ENCODE measurements at places on chromosomes 13 and 19. TPM values are rescaled to one million over a fixed set of nuclear protein-coding genes. Genes with fewer than 3 reads are reported as not detected.

GRCh38 chr19:4640247-4641000 lies 1.1 kb downstream of the TNFAIP8L1 start:
- no peak for DNase-seq
- peak overlapping the region; percentile 58 for H3K4me3 ChIP-seq
- H3K36me3 ChIP-seq: no peaks in the 10 kb centered on the region
- H3K4me1 ChIP-seq: peaks cover 38% of the 10 kb centered on the region

GRCh38 chr13:61052175-61052574 lies 363.5 kb downstream of the PCDH20 start:
- no peak overlapping the region for H3K27ac ChIP-seq
- no peaks in the 10 kb centered on the region for H3K36me3 ChIP-seq
- DNase-seq: no peak
- H3K27me3 ChIP-seq: no peaks in the 10 kb centered on the region
- H3K4me1 ChIP-seq: no peaks in the 10 kb centered on the region

DNA sequence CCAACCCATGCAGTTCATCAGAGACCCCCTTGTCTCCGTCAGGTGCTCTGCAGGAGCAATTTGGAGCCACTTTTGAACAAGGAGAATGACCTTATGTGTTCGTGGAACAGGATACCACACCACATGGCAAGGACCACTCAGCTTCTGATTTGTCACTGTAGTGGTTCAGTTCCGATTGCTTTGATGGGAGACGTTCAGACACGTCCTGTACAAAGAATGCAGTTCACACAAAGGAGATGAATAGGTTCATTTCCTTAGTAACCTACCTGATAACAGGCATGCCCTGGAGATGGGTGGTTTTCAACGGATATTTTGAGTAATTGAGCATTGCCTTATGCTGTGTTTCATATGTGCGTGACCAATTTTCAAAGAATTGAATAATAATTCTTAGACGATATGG lies 17.2 kb downstream of the FGF9 start:
- H3K36me3 ChIP-seq: no peaks in the 10 kb centered on the region
- H3K4me3 ChIP-seq: no peak overlapping the region
- DNase-seq: no peak
- H3K4me1 ChIP-seq: peaks cover 9% of the 10 kb centered on the region

GRCh38 chr19:41796901-41797300 lies 514 bp downstream of the CEACAM3 start:
- no peak for DNase-seq
- no peak overlapping the region for H3K4me3 ChIP-seq
- H3K36me3 ChIP-seq: no peaks in the 10 kb centered on the region
- no peak overlapping the region for H3K27ac ChIP-seq
- H3K27me3 ChIP-seq: peaks cover 15% of the 10 kb centered on the region

The NLRP11 gene
- total RNA-seq: not detected

DNA sequence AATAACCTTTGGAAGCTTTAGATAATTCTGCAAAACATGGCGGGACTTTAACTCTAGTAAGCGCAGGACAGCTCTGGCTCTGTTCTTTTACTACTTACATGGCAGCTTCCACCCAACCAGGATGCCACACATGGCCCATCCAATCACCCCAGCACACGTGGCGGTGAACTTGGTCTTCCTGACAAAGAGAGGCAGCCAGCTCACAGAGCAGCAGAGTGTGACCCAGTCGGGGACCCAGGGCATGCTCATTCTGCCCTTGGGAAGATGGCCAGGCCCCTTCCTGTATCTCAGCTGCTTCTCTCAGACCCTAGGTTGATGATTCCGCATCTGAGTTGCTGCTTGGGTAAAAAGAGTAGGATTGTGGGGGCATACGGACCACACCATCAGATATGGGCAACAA lies 172.1 kb downstream of the USP12 start:
- H3K4me1 ChIP-seq: peaks cover 11% of the 10 kb centered on the region
- no peaks in the 10 kb centered on the region for H3K27me3 ChIP-seq
- no peak overlapping the region for H3K27ac ChIP-seq
- H3K4me3 ChIP-seq: no peak overlapping the region

The ZNF880 gene
- 30.6 TPM for total RNA-seq

DNA sequence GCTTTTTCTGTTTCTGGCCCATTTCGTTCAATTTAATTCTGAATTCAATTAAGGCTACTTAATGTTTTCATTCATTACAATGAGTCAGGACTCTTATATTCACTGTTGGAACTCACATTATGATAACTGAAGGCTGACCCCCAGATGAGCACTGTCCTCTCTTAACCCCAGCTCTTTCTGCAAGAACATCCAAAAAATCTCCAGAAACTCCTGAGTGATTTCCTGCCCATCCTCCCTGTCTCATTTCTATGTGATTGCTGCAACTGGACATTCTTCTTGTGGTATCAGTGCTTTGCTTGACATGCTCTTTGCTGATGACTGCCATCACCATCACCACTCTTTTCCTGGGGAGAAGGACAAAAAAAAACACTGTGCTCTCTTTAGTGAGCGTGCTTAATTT lies 240.3 kb downstream of the SPRY2 start:
- no peak overlapping the region for H3K27ac ChIP-seq
- H3K27me3 ChIP-seq: no peaks in the 10 kb centered on the region
- no peak overlapping the region for H3K4me3 ChIP-seq
- H3K4me1 ChIP-seq: no peaks in the 10 kb centered on the region
- DNase-seq: no peak

DNA sequence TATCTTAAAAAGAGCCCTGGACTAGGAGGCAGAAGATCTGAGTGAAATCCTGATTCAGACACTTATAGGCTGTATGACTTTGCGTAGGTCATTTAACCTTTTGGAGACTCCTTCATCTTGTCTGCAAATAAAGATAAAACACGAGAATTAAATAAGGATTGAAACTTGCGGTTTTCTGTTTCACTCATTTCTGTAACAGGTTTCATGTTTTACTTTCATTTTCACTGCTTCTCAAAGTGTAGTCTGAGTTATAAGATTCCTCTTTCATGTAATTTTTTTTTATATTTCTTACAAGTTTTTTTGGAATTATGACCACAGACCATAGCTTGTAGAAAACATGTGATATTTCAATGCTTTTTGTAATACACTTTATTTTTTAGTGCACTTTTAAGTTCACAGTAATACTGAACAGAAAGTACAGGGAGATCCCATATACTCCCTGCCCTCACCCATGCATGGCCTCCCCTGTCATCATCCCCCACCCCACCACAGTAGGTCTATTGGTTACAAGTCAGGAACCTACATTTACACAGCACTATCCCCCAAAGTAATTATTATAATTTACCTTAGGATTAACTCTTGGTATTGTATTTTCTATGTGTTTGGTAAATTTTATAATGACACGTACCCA lies 174.6 kb downstream of the ITGBL1 start:
- H3K27ac ChIP-seq: no peak overlapping the region
- H3K4me1 ChIP-seq: no peaks in the 10 kb centered on the region
- no peaks in the 10 kb centered on the region for H3K36me3 ChIP-seq
- H3K27me3 ChIP-seq: no peaks in the 10 kb centered on the region
- no peak for DNase-seq

The TRIM28 gene
- total RNA-seq: 131 TPM

- H3K27ac ChIP-seq: no peak overlapping the region
- no peak overlapping the region for H3K4me3 ChIP-seq
- no peak for DNase-seq
- H3K27me3 ChIP-seq: no peaks in the 10 kb centered on the region
- peaks cover 71% of the 10 kb centered on the region for H3K4me1 ChIP-seq
Observed at GRCh38 chr13:50078895-50079654, 63.8 kb downstream of the KCNRG start.

The ETHE1 gene
- 16.6 TPM for total RNA-seq

- no peak overlapping the region for H3K4me3 ChIP-seq
- H3K4me1 ChIP-seq: no peaks in the 10 kb centered on the region
- DNase-seq: no peak
- no peak overlapping the region for H3K27ac ChIP-seq
- H3K36me3 ChIP-seq: peaks cover 69% of the 10 kb centered on the region
Observed at GRCh38 chr13:28273919-28274318, 135.6 kb downstream of the PAN3 start.

DNA sequence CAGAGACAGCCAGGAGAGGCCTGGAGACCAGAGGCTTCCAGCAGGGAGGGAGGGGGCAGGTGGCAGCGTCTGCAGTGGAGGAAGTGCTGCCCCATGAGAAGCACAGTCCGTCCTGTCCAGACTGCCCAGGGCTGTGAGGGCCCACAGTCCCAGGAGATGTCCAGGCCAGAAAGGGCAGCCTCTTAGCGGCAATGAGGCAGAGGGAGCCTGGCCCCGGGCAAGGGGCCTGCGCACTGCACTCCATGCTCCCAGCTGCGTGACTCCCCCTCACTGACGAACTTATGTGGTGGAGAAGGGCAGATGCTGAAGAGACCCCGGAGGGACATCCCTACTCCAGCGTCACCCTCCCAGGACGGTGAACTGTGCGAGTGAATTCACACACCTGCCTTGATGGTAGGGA lies 115.3 kb downstream of the SOX1 start:
- no peaks in the 10 kb centered on the region for H3K36me3 ChIP-seq
- H3K27ac ChIP-seq: no peak overlapping the region
- H3K4me3 ChIP-seq: no peak overlapping the region
- no peaks in the 10 kb centered on the region for H3K4me1 ChIP-seq

DNA sequence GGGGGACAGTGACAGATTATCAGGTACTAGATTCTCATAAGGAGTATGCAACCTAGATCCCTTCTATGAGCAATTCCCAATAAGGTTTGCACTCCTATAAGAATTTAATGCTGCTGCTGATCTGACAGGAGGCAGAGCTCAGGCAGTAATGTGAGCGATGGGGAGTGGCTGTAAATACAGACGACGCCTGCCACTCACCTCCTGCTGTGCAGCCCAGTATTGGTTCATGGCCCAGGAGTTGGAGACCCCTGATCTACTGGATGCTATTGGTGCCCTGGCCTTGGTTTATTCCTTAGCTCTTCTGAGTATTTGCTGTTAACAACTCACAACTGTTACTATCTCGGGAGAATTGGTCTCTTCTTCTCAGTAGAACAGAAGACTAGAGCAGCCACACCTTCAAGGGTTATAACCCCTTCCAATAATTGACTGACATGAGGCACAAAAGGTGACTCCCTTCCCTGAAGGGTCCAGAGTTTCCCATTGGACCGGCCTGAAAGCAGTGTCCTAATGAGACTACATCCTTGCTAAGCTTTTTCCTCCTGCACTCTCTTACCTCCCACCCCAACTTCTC lies 35.0 kb upstream of the RBM26 start:
- no peaks in the 10 kb centered on the region for H3K4me1 ChIP-seq
- no peak overlapping the region for H3K4me3 ChIP-seq
- no peak for DNase-seq
